ENCODE measurements at places on chromosomes 13 and 19.
A peak's percentile ranks its signal among the peaks of the same experiment; 100 is the strongest.

GRCh38 chr19:30086916-30087315 lies 144.9 kb downstream of the URI1 start:
- DNase-seq: no peak

DNA sequence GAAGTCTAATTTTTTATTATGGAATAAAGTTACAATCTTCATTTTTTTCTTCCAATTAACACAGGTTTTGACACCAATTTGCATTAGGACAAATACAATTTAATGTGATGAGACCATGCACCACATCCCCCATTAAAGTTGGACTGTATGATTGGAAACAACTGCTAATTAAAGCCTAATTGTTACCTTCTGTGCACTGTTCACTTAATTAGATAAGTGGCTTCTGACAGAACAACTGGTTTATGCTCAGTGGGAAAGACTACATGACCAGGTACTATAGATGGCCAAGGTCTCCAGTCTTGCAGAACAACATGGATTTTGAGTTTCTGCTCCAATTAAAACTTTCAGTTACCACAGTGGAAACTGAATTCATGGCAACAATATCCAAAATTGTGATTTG lies 198.1 kb downstream of the FGF14 start:
- DNase-seq: no peak

DNA sequence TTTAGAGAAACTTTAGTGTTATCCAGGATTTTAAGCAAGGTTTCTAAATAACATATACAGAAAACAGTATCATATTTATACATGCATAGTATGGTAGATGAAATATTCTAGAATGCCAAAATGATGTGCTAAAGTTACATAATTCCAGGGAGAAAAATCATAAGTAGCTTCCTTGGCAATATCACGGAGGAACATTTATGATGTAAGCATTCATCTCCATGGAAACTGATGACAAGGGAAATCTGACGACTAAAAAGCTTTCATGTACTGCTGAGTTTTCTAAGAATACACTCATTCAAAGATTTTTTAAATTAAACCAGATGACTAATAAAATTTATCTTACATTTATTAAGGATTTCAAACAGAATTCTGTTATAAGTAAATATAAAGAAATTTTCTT lies 4.7 kb downstream of the TEX30 start:
- DNase-seq: no peak

DNA sequence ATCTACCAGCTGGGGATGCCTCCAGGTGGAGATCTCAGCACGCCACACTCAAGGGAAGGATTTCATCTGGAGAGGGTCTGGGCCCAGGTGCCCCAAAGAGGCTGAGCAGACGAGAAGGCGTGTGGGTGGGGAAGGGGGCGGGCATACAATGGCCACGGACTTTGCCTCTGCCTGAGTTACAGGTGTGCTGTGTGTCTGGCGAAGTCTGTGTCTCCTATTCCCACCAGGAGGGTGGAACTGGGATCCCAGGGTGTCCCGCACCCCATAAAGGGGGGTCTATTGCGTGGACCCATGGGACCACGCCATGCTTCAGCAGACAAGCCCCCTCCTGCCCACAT lies 3.6 kb downstream of the TLE2 start:
- DNase-seq: no peak

DNA sequence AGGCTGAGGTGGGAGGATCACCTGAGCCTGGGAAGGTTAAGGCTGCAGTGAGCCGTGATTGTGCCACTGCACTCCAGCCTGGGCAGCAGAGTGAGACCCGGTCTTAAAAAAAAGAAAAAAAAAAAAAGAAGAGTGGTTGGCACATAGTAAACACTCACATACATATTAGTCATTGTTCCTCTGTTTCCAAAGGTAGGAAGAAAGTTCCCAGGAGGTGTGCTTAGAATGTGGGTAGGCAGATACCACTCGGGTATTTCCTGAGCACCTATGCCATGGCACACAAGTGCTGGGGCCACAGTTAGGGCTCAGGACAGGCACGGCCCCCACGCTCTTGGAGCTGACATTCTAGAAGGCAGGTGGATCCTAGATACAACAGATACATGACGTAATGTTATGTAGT lies 41.4 kb downstream of the SIPA1L3 start:
- no peak for DNase-seq

- no peak for DNase-seq
These were observed 38.2 kb downstream of the TMTC4 start for GRCh38 chr13:100636441-100636840.

DNA sequence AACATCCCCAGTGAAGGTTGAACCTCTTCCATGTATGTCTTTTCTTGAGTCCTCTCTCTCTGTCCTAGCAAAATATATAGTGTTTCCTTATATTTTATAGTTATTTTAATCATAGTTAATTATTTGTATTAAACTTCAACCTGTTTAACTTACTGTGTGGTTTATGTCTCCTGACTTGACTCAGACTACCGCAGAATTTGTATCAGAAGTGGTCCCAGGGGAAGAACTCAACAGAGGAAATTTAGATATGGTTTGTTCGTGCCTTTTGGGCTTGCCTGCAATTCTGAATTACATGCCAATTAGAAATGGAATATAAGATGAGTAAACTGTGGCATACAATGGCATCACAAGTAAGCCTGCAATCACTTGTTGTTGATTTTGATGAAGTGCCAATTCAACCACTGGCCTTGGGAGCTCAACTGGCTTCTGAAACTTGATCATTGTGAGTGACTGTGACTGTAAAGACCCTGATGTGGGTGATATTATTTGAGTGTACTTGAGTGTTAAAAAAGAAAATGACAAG lies 1459.5 kb upstream of the PCDH20 start:
- DNase-seq: no peak

DNA sequence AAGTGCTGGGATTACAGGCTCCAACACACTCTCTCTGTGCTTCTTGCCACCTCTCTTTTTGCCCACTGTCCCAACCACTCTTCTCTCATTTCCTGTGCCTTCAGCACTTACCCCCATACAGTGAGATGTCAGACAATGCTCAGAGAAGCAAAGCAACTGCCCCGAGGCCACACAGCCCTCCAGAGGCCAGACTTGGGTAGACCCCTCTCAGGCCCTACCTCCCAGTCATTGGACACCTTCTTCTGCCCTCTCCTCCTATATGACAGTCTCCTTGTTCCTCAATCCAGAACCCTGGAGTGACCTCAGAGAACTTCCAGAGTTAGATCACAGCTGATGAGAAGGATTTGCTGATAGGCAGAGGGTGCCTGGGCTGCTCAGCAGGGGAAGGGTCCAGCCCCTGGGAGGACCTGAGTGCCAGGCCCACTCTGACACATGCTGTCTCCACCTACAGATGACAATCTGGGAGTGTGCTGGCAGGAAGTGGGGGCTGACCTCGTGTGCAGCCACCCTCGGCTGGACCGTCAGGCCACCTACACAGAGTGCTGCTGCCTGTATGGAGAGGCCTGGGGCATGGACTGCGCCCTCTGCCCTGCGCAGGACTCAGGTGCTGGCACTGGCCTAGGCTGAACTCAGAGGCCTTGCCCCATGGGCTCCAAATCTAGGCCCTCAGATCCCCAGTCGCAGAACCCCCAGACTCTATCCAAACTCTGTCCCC lies 24.4 kb downstream of the LTBP4 start:
- DNase-seq: no peak

GRCh38 chr19:48858984-48859710 lies 9.3 kb downstream of the PLEKHA4 start:
- no peak for DNase-seq

DNA sequence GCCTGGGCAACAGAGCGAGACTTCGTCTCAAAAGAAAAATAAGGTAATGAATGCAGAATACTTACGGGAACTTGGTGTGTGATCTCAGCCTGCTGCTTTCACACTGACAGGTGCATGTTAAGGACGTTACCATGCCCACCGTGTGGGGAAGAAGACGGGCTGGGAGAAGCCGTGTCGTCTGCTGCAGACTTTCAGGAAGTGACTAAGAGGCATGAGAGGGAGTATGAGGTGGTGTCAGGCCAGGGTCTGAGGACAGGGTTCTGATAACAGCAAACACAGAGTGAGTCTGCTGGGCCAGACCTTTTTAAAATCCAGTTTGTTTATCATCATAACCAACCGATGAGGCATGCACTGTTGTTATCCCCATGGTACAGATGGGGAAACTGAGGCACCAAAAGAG lies 13.6 kb upstream of the GALP start:
- DNase-seq: peak; percentile 20

- DNase-seq: no peak
These were observed 32.2 kb downstream of the DOT1L start for GRCh38 chr19:2195914-2196313.

GRCh38 chr19:16095071-16095571 lies 16.6 kb upstream of the RAB8A start:
- DNase-seq: no peak

- no peak for DNase-seq
These were observed 18.4 kb downstream of the CYTH2 start for GRCh38 chr19:48487544-48487943.

DNA sequence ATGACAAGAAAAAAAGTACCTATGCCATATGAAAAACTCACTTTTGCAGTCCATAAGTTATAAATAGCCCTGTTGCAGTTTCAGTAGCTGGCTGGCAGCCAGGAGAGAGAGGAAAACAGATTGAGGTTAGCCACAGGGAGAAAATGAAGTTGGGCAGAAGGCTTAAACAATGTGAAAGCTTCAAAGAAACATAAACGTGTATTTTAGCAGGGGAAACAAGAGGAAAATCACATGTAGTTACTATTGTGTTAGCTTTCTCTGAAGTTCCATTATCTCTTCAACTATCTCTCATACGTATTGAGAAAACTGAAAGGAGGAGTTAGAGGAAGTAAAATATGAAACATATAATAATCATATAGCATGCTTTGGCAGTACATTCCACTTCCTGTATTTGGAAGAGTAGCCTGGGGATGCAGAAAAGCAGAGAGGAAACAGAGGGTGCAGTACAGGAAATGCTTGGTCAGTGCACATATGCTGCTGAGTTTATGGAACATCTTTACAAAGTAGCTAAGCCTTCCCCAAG lies 1551.1 kb downstream of the EFNB2 start:
- DNase-seq: peak; percentile 71

DNA sequence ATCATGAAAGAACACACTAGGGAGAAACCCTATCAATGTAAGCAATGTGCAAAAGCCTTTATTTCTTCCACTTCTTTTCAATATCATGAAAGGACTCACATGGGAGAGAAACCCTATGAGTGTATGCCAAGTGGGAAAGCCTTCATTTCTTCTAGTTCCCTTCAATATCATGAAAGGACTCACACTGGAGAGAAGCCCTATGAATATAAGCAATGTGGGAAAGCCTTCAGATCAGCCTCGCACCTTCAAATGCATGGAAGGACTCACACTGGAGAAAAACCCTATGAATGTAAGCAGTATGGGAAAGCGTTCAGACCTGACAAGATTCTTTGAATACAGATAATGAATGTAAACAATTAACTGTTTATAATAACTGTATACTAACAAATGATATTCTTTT lies 15.0 kb upstream of the ZNF439 start:
- DNase-seq: no peak

- DNase-seq: no peak
These were observed at the start of gene PRODH2 for GRCh38 chr19:35812220-35813042. TSS of gene PRODH2 (minus strand) at chr19:35812845. CDS start at chr19:35812805, 40 bp downstream.

All from astrocyte (in vitro differentiated cells and primary cell).